ENCODE measurements at places on chromosomes 3 and 15.

DNA sequence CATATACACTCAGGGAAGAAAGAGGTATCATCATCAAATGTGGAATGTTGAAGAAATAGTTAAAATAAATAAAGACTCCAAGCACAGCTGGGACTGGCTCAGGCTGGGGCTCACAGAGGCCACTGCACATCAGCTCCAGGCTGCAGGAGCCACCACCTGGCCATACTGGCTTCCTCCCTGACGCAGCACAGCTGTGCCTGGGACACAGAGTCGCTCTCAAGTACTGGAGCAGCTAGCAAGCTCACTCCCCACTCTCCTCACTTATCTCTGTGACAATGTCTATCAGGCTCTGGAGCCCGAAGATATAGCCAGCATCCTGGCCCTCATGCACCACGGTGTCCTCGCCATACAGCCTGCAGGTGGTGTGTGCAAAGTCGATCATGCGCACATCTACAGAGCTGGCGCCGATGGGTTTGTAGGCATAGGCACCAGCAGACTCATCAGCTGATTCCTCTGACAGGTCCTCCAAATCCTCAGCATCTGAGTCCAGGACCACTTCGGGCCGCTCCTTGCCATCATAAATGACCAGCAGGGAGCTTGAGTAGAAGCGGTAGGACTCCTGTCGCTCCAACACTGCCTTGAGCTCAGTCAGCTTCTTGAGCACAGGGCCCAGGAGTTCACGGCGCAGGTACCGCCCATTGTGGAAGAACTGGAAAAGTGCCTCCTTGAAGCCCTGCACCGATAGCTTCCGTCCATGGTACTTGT, 2.5 kb upstream of the NCKIPSD start:
- DNase-seq: no peak

- DNase-seq: no peak
These were observed 119.1 kb downstream of the ATG7 start for GRCh38 chr3:11391174-11391879.

DNA sequence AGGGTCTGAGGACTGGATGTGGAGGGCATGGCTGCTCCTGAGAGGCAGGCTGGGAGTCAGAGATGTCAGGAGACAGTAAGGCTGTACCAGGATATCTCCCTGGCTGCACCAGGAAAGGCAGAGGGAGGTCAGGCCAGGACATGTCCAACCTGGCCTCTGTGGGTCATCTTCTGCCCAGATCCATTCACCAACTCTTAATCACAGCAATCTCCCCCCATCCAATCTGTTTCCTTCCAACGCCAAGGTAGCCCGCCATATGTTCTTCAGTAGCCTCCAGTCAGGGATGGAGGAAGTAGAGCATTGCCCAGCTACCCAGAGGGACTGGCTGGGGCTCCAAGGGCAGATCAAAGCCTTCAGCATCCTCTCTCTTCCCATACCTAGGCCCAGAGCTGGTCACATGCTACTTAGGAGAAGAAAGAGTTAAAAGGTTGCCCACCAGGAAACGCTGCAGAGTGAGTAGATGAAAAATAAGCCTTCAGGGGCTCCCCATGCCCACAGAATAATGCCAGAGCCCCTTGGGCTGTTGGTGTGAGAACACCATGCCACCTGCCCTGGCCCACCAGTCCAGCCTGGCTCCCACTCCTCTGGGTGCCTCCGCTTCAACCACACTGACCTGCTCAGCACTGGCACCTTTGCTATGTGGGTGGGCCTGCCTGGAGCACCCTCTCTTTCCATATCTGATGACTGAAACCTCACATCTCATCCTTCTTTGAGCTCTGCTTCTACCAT, 176.8 kb downstream of the MEGF11 start:
- DNase-seq: no peak

- peak; percentile 9 for DNase-seq
These were observed 422.7 kb upstream of the TPRG1 start for GRCh38 chr3:188749010-188749617.

DNA sequence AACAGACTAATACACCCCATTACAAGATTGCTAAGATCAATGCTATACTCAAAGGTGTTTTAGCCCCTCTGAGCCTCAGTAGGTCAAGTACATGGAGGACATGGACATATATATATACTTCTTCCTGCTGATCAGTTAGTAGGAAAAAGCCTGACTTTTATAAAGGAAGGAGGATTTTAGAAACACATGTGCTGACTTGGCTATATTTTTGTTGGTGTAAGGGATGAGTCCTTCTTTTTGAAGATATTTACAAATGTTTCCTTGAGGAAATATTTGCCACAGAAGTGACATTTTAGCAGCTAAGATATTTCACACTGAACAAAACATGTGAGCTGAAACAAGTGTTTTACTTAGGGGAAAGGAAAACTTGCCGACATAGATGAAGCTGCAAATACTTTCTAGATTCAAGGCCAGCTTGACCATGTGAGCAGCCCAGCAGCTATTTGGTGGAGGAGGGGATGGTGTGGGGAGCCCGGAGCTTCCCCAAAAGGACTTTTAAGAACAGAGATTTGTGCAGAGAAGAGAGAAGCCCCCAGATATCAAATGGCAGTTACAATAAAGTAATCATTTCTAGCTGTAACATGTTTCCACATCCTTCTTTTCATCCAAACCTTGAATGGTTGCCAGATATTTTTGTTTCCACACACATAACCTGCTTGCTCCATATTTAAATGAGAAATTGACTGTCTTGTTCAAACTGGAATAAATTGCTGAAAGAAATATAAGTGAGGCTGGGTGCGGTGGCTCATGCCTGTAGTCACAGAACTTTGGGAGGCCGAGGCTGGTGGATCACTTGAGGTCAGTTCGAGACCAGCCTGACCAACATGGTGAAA, 111.7 kb upstream of the NR2F2 start:
- DNase-seq: no peak

GRCh38 chr3:156762631-156763185, 63.4 kb upstream of the LEKR1 start:
- DNase-seq: no peak

Measured in endothelial cell of umbilical vein (primary cell).